Caki2 (cell line): ENCODE measurements at places on chromosomes 7 and 10.

GRCh38 chr7:155206318-155207020, 91.2 kb upstream of the INSIG1 start:
- DNase-seq: peak; percentile 92

- DNase-seq: no peak
Observed at GRCh38 chr7:45088821-45089340, at the start of gene NACAD. NACAD (minus strand) TSS chr7:45088969; CDS start chr7:45088894, 75 bp downstream.

- DNase-seq: peak; percentile 24
Observed at GRCh38 chr7:111763221-111763801, 201.0 kb upstream of the IMMP2L start.

DNA sequence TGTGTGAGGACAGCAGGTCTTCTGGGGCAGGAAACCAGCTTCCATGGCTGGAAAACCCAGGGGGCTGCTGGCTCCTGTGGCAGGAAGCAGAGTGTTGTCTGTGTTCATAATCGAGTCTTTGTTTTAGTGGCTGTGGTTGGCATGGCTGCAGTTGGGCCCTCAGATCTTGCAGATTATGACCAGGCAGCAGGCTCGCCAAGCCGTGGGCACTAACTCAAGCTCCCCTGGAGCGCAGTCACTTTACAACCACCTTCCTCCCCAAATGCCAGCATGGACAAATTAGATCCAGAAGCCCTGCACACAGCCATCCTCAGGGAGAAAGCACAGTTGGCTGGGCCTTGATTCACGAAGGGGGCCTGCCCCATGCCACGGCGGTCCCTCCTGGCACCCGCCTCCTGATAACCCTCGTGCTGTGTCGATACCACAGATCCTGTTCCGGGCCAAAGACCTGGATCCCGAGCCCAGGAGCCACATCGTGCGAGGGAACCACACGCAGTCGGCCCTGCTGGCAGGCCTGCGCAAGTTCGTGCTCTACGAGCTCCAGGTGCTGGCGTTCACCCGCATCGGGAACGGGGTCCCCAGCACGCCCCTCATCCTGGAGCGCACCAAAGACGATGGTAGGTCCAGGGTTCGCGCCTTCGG, 552.5 kb upstream of the FOXK1 start:
- no peak for DNase-seq
